ENCODE measurements at places on chromosomes 1 and 21.

DNA sequence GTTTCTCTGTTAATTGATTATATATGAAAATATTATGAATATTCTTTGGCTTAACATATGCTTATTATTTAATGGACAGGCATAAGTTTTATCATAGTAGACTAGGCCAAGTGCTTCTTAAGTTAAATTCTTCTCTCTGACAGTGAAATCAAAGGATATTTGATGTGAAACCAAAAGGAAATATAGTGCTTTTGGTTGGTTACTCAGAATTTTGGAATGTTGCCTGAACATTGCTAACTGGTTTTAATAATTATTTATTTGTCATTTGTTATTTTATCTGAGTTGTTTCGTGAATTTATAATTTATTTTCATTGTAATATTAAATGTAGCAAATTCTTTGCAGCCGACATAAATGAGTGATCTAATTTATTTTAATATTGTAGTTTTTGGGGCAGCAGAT is 18.3 kb downstream of the HOOK1 start:
- no peak for DNase-seq

GRCh38 chr1:107105914-107106313 is 34.9 kb upstream of the NTNG1 start:
- DNase-seq: no peak

- no peak for DNase-seq
Observed at GRCh38 chr1:183096351-183096750, 73.1 kb downstream of the LAMC1 start.

DNA sequence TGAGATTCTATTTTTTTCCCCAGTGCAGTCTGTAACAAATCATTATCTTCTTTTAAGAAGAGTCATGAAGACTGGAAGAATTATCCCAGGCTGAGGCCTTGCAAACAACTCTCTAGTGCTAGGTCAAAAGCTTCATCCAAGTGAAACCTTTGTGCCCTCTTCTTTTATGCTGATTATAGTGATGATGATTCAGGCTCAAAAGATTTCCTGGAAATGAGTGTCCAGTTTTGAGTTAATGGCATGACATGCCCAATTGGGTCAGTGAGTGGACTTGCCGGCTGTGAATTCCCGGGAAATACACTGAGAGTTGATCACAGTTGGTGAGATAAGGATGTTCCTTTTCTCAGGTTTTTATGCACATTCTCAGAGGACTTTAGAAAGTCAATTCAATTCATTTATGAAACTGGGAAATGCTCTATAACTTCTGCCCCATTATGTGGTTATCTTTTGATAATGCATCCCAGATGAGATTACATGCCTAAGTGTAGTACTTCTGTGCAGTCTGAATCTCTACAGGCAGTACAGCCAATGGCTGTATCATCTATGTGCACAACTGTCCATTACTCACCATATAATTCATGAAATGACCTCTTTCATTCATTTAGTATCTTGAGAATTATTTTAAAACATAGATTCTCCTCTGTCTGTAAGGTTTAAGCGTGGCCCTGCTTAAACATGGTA is 66.2 kb downstream of the S1PR1 start:
- DNase-seq: no peak

DNA sequence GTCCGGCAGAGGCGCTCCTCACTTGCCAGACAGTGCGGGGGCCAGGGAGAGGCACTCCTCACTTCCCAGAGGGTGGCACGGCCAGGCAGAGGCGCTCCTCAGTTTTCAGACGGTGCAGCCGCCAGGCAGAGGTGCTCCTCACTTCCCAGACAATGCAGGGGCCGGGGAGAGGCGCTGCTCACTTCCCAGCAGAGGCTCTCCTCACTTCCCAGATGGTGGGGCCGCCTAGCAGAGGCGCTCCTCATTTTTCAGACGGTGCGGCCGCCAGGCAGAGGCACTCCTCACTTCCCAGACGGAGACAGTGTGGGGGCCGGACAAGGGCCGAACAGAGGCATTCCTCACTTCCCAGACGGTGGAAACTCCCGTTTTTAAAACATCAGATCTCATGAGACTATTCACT is 238.4 kb upstream of the CACYBP start:
- no peak for DNase-seq

GRCh38 chr21:31203431-31204054 is 140.5 kb downstream of the TIAM1 start:
- no peak for DNase-seq

DNA sequence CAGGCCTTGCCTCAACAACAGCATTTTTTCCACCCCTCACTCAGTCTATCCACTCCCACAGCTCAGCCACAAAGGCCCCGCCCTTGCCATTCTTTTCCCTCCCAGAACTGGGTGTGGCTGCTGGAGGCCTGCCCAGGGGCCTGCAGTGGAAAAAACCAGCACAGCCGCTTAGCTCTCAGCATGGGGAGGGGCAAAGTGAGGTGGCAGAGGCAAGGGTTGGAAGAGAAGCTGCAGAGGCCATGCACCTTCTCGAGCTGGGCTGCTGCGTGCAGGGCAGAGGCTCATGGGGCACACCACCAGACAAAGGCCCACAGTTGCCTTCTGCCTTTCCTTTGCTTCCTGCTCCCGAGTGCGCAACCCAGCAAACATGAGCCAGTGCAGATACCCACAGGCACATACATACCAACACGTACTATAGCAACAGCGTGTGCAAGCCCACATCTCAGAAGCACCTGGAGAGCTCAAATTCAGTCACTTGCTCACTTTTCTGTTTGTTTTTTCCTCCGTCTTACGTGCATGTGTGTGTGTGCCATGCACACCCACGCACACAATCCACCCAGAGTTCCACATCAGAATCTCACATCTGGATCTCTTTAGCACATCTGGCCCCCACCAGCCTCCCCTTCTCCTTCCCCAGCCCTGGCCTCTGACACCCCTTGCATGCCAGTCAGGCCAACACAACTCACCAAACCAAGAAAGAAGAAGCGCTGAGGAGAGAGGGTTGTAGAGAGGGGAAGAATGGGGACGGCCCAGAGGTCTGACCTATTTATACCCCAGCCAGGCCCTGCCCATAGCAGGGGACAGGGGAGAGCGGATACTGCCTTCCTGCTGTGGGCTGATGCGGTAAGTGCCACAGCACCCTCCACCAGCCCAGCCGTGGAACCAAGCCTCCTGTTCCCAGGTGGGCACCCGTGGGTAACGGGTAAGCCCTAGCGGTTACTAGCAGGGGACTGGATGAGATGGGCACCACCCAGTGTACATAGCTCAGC is at the start of gene S100A4:
Gene S100A4 (minus strand): TSS at position 740 of the 989 bp plus-strand sequence. CDS start 1,012 bp downstream, outside the sequence.
- DNase-seq: peak; percentile 97

DNA sequence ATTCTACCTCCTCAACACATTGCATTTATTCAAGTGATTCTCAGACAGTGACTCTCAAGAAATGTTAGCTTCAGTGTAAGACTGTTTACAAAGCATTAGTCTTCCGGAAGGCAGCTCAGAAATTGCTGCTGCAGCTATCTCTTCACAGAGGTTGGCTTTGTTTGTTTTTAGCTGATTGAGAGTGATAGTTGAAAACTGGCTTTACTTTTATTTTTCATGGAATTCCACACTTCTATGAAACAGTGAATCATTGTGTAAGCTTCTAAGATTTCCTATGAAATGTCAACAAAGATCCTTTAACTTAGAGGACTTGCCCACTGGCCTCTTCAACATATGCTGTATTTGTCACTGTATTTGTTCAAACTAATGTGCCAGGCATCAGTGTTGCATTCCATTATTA is 121.3 kb downstream of the TNNI3K start:
- peak; percentile 1 for DNase-seq

DNA sequence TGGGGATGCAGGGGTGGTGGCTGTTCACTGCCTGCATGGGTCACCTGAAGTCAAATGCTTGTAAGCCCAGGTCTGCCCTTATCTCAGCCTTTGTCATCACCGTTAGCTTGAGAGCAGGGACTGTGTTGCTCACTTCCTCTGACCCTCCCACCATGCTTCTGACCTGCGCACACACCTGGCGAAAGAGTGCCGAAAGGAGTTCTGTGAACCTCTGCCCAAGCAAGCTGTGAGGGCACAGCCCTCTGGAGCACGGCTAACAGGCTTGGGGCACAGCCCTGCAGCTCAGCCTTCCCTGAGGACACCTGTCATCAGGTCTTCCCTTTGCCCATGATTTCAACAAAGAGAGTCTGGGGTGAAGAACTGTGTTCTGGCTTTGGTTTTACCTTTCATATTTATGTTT is 93.8 kb downstream of the SUSD4 start:
- no peak for DNase-seq

- no peak for DNase-seq
Observed at GRCh38 chr1:202351725-202352124, 3.2 kb downstream of the PPP1R12B start.

- peak; percentile 45 for DNase-seq
Observed at GRCh38 chr1:229192031-229192430, 78.9 kb upstream of the RAB4A start.

DNA sequence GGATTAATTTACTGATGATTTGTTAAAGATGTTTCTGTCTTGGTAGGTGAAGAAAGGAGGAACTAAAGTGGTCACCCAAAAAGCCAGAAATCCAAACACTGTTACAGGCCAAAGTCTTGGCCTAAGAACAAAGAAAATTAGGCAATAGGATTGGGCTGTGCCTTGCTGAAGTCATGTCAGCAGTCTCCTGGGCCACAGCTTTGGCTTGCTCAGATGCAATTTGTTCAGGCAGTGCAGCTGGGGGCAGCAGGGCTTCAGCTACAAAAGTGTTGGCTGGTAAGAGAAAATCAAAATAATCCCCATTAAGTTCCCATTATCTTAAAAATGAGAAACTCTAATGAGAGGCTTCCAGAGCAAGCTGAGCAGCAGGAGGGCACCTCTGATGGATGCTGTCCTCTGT is 14.0 kb upstream of the RAP1A start:
- peak; percentile 29 for DNase-seq

DNA sequence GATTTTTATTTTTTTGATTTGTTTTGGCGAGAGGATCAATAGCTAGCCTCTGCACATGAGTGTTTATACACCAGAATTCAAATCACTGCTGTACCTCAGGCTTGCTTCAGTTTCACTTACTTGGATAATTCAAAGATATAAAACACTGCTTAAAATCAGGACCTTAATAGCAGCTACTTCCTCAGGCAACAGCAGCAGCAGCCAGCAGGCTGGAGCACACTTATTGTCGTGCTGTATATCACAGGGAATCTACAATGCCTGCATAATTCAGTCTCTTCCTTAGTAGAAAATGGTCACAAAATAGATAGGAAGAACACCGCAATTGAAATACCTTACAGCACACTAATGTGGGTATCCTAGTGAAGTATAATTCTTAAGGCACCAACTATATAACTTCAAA is 497.3 kb downstream of the NEGR1 start:
- no peak for DNase-seq

DNA sequence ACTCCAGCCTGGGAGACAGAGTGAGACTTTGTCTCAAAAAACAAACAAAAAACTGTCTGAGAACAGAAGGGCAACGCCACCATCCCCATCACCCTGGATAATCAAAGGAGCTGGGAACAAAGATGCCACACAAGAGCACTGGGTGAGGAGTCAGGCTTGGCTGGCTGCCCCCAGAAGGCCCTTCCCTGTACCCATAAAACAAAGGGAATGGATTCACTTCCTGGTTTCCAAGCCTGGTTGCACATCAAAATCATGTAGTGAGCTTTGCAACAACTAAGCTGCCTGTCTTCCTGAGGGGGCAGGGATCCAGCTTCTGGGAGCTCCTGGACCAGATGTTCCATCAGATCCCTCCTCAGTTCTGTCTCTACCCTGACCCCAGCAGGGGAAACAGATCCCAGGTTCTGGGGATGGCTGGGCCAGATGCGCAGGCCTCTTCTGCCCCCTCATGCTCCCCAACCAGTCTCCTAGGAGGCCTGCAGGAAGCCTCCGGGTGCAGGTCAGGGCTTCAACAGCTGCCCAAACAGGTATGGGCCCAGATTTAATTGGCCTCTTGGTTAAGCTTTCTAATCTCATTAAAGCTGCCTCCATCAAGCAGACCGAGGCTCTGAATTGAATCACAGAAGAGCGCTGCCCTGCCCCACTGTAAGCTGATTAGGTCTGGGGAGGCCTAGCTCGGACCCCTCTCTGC is 97.8 kb downstream of the MRPL37 start:
- peak; percentile 33 for DNase-seq

DNA sequence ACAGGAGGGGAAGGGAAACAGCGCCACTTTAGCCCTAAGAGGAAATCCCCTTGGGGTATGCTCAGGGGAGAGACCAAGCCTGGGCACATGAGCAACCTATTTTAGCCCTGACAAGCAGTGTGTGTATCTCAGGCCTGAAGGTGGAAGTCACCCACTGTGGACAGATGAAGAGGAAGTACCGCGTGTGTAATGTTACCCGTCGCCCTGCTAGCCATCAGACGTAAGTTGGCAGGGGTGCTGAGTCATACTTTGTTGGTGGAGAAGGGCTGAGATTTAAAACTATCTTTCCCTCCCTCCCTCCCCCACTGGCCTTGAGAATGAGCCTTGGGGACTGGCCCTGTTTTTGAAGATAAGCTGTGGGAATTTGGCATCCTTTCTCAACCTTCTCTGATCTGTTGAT is 11.2 kb downstream of the AGO1 start:
- peak; percentile 56 for DNase-seq

- DNase-seq: peak; percentile 84
Observed at GRCh38 chr1:202063093-202063492, 52.7 kb downstream of the ELF3 start.

DNA sequence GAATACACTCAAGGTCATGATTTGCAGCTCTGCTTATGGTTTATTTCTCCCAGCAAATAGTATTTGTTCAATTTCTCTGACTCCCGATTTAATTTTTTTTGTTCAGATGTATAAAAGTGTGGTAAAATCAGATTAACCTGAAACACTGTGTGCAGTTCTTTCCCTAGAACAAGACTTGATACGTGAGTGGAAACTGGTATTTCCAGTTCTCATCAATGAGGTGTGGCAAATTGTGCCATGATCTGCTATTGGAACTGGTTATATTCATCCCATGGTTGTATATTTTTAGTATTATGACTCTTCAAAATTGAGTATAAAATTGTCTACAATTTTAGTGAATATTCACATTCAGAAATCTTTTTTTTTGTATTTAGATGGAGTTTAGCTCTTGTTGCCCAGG is 76.8 kb upstream of the IVNS1ABP start:
- DNase-seq: no peak

- DNase-seq: peak; percentile 66
Observed at GRCh38 chr1:227192163-227192562, 126.1 kb downstream of the CDC42BPA start.

- no peak for DNase-seq
Observed at GRCh38 chr1:180402001-180402400, 100.4 kb downstream of the ACBD6 start.

- no peak for DNase-seq
Observed at GRCh38 chr1:199743227-199743626, 284.3 kb upstream of the NR5A2 start.

- peak; percentile 47 for DNase-seq
Observed at GRCh38 chr1:55428231-55428630, 213.1 kb upstream of the USP24 start.

DNA sequence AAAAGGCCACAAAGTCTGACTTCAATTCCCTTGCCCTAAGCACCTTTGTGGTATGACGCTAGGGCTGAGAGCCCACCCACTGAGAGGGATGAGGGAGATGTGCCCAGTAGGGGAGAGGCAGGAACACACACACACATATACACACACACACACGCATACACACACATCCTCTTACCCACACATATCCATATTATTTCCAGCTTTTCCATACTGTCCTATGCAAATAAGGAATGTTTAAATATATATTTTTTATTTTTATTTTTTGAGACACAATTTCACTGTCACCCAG is 3.0 kb downstream of the RAB25 start:
- peak; percentile 89 for DNase-seq

- DNase-seq: peak; percentile 45
Observed at GRCh38 chr1:61183471-61184039, 101.2 kb downstream of the NFIA start.

- no peak for DNase-seq
Observed at GRCh38 chr1:11568687-11569086, 85.5 kb downstream of the FBXO2 start.

All from fibroblast of villous mesenchyme (primary cell).